ENCODE measurements at places on chromosomes 3 and 15.
A peak's percentile ranks its signal among the peaks of the same experiment; 100 is the strongest.

- DNase-seq, result peak; percentile 46
Measured at GRCh38 chr15:60589728-60590127, 110.8 kb upstream of the ICE2 start.

- DNase-seq, result no peak
Measured at GRCh38 chr3:125250973-125251372, 38.4 kb upstream of the SLC12A8 start.

- no peak for DNase-seq
Measured at GRCh38 chr3:130433306-130433705, 83.7 kb upstream of the COL6A6 start.

- no peak for DNase-seq
Measured at GRCh38 chr3:126994661-126995245, 11.8 kb downstream of the PLXNA1 start.

GRCh38 chr3:147398813-147399534, 7.4 kb downstream of the ZIC4 start:
- DNase-seq, result no peak

- DNase-seq, result no peak
Measured at GRCh38 chr3:3085782-3086181, 24.4 kb downstream of the IL5RA start.

All from AG09309 (cell line).